Stimulated activated naive CD8-positive, alpha-beta T cell treated with anti-CD3 and anti-CD28 coated beads, Interleukin-15, amount 100 ng/mL, for 72 hours (primary cell): ENCODE measurements at places on chromosomes 16 and 17.

DNA sequence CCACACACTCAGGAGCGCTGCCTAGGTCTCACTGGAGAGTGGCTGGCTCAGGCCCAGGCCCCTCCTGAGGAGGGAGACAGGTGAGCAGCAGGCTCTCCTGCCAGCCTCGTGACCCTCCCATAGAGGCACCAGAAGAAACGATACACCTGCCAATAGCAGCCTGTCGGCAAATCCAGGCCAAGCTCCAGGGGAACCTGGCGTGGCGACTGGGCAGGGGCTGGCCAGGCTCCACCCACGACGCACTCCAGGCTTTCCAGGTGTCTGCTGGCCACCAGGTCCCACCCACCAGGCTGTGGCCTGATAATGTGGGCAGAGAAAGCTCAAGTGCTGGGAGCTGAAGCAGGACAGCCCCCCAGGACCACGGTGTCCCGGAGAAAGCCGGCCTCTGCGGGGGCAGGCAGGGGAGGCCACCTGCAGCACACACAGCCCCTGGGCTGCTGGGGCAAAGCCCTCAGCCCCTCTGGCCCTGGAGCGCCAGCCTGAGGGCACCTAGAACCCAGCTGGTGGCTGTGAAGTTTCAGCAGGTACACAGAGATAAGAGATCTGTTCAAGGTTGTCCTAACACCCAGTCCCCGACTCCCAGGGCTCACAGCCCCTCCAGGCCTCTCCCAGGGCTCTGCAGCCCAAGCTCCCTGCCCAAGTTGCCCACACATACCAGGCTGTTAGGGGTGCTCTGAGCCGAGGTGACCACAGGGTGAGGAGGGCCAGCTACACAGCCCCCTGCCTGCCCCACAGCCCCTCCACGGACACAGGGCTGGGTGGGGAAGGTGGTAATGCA lies 2.4 kb downstream of the PGAP6 start:
- no peak for DNase-seq

GRCh38 chr17:75468779-75469373 lies 12.4 kb downstream of the TMEM94 start:
- no peak for DNase-seq

- DNase-seq, result peak; percentile 37
These were observed 18.4 kb downstream of the PDILT start for GRCh38 chr16:20385844-20386832.

DNA sequence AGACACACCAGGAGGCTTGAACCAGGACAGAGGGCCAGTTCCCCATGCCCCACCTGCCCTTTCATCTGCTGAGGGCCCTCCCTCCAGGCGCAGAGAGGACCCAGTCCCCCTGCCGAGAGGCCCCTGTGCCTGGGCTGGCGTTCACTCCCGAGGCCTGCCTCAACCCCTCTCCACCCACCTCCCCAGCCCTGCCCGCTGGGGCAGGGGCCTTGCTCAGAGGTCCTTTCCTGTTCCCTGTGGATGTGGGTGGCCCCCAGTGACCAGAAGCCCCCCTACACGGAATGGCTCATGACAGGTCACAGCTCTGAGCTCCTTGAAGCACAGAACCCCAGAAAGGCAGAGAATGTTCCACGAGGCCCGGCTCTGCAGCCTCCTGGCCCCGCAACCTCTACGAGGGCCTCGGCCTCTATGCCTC lies 6.7 kb downstream of the TMC6 start:
- no peak for DNase-seq

DNA sequence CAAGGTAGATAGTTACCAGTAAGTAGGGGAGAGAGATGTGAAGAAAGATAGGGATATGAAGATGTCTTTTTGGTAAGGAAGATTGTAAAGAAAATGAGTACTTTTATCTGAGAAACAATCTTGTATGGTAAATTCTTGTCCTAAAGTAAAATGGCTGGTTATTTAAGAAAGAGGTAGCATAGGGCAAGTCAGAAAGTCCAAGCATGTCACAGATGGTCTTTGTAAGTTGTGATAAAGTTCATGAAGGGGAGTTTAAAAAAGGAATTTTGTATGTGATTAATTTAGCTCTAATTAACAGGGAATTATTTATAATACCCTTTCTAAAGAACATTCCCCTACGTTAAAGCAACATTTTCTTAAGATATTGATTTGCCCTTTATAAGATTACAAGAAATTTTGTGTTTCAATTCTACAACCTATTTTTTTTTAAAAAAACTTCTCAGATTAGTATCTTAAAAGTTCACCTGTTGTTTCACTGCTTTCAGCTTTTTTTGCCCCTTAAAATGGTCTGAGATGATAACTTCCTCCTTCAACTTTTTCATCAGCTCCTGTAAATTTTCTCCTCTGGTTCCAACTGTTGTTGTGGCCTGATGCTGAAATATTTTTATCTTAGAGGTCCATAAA lies 16.2 kb upstream of the CPHXL start:
- no peak for DNase-seq

DNA sequence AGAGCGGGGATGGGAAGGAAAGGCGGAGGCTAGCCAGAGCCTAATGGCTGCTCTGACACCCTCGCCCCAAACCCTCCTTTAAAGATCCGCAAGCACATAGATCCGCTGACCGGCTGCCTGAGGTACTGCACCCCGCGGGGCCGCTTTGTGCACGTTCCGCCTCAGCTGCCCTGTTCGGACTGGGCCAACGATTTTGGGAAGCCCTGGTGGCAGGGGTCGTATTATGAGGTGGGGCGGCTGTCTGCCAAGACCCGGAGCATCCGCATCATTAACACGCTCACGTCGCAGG lies 663 bp downstream of the CYB5D1 start:
- no peak for DNase-seq
